ENCODE measurements at places on chromosomes 12 and 14.

- peaks cover 76% of the 10 kb centered on the region for H3K27me3 ChIP-seq
- H3K4me1 ChIP-seq, result no peaks in the 10 kb centered on the region
- H3K36me3 ChIP-seq, result no peaks in the 10 kb centered on the region
- H3K4me3 ChIP-seq, result no peak overlapping the region
Observed at GRCh38 chr12:111269718-111270117, 99.2 kb downstream of the PHETA1 start.

DNA sequence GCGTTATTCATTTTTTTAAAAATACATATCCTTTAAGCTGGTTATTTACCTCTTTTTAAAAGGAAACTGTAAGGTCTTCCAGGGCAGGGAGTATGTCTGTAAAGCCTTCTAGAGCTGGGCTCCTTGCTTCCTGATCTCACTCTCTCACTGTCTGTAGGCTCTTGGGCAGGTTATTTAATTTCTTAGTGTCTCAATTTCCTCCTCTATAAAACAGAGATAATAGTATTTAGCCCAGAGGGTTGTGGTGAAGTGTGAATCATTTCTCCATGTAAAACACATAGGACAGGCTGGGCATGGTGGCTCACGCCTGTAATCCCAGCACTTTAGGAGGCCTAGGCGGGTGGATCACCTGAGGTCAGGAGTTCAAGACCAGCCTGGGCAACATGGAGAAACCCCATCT lies 25.9 kb upstream of the LTA4H start:
- no peaks in the 10 kb centered on the region for H3K27me3 ChIP-seq
- no peak overlapping the region for H3K4me3 ChIP-seq
- H3K36me3 ChIP-seq, result no peaks in the 10 kb centered on the region
- DNase-seq, result no peak
- H3K4me1 ChIP-seq, result no peaks in the 10 kb centered on the region
- H3K27ac ChIP-seq, result no peak overlapping the region

DNA sequence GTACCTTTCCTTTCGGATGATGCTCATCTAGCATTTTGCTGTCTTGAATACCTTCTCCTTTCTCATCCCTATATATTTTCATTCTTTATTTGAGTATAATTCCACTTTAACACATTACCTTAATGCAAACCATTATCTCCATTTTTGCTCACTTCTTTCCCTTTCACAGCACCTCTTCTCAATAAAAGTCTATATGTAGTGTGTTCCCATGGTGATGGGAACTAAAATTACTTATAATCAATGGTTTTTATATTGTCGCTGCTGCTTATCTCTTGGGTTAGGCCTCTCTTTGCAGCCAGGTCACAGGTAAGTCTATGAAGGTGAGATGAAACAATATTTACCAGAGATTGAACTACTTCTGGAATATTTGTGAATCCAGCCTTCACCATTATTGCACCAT lies 121.6 kb upstream of the FGD4 start:
- H3K4me3 ChIP-seq, result no peak overlapping the region
- H3K36me3 ChIP-seq, result peaks cover 4% of the 10 kb centered on the region
- no peak overlapping the region for H3K27ac ChIP-seq
- no peak for DNase-seq
- peaks cover 7% of the 10 kb centered on the region for H3K4me1 ChIP-seq

GRCh38 chr12:123850246-123851134 lies 88.4 kb downstream of the DNAH10 start:
- H3K27me3 ChIP-seq, result peaks cover 31% of the 10 kb centered on the region
- H3K4me1 ChIP-seq, result no peaks in the 10 kb centered on the region
- no peak overlapping the region for H3K27ac ChIP-seq
- no peaks in the 10 kb centered on the region for H3K36me3 ChIP-seq
- H3K4me3 ChIP-seq, result no peak overlapping the region
- DNase-seq, result no peak

DNA sequence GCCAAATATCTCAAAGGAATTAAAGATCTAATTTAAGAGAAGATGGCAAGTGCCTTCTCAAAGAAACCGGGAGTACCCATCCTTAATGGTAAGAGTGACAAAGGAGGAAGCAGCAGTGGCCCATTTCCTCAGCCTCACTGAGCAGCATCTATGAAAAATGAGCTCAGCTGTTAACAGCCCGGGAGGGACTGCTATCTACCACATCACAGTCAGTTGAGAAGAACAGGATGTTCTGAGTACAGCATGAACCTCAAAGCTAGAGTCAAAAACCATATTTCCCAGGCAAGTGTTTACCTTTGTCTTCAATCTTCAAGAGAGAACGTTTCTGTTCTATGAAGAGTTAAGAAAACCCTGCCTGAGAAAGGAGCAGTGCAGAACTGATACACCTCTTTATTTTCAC lies 115.0 kb downstream of the BTG1 start:
- H3K36me3 ChIP-seq, result no peaks in the 10 kb centered on the region
- H3K4me3 ChIP-seq, result no peak overlapping the region
- no peak overlapping the region for H3K27ac ChIP-seq
- H3K4me1 ChIP-seq, result peaks cover 2% of the 10 kb centered on the region

GRCh38 chr14:72315714-72316113 lies 383.5 kb downstream of the RGS6 start:
- H3K27me3 ChIP-seq, result peaks cover 3% of the 10 kb centered on the region
- no peak overlapping the region for H3K4me3 ChIP-seq
- H3K27ac ChIP-seq, result no peak overlapping the region
- H3K4me1 ChIP-seq, result no peaks in the 10 kb centered on the region

DNA sequence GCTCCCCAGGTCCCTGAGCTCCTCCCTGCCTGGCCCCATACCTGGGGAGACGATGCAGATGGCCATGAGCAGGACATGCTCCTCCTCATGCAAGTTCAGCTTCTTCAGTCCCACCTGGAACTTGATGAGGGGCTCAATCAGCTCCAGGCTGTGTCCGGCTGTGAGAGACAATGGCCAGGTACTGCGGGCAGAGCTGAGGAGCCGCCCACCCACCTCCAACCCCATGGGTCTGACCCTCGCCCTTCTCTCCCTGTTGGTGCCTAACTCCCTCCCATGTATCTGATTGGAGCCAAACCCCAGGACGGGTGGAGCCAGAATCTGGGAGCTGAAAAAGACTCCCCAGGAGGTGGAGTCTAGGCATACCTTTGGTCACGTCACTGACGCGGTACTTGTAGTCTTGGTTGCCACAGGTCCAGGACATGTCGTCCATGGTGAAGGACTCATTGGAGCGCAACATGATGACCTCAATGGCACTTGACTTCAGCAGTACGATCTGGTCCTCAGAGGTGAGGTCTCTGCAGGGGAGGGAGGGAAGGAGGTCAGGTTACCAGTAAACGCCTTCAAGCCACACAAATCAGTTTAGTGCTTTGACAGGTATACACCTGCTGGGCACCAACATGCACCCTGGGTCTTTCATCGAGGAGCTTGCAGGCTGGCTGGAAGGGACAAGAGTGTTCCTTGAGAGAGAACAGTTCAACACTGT lies 26.7 kb upstream of the HDAC7 start:
- H3K4me1 ChIP-seq, result peaks cover 16% of the 10 kb centered on the region
- DNase-seq, result no peak
- H3K27me3 ChIP-seq, result no peaks in the 10 kb centered on the region
- H3K27ac ChIP-seq, result no peak overlapping the region
- peaks cover 13% of the 10 kb centered on the region for H3K36me3 ChIP-seq
- no peak overlapping the region for H3K4me3 ChIP-seq

DNA sequence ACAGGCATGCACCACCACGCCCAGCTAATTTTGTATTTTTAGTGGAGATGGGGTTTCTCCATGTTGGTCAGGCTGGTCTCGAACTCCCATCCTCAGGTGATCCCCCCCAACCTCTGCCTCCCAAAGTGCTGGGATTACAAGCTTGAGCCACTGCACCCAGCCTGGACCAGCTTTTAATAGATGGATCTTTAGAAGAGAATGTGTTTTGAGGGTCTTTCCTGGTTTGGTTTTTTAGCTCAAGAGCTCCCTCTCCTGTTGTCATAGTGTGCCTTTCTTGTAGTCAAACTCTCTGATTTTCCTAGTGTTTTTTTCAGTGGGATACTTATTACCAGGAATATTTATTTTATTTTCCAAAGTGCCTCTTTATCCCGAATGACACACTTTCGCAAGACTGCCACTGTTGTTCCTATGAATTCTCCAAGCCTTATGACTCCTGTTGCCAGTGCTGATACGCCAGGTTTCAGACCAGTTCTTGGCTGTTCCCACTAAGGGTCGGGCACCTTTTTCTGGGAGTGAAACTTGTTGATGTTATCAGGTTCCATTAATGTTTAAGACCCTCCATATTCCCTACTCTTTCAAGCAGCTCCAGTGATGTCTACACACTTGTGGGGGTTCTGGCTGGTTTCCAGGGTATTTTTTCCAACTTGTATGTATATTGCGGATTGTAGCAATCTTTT lies 31.5 kb upstream of the LIMA1 start:
- H3K27me3 ChIP-seq, result no peaks in the 10 kb centered on the region
- peak; percentile 71 for DNase-seq
- peaks cover 3% of the 10 kb centered on the region for H3K4me1 ChIP-seq
- H3K27ac ChIP-seq, result no peak overlapping the region

DNA sequence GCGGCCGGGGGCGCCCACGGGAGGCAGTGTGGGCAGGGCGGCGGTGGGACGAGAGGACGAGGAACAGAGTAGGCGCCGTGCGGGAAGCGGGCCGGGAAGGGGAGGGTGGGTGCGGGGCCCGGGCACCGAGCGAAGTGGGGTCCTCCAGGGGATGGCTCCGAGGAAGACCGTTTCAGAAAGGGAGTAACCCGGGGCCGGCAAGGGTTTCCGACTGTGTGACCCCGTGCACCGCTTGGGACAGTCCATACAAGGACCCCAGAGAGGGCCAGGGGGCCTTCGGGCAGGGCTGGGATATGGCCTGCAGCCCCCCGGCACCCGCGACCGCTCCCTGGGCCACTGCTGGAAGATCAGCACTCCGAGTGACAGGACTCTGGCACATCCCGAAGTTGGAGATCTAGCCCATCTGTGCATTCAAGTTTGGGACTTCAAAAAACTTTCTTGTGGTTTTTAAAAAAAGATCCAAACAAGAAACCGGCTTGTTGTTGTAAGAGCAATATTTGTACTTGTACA lies 448 bp downstream of the TSPAN9 start:
- H3K4me1 ChIP-seq, result peaks cover 9% of the 10 kb centered on the region
- peak; percentile 50 for DNase-seq
- no peaks in the 10 kb centered on the region for H3K27me3 ChIP-seq
- no peak overlapping the region for H3K27ac ChIP-seq
- H3K4me3 ChIP-seq, result peak overlapping the region; percentile 88
- H3K36me3 ChIP-seq, result no peaks in the 10 kb centered on the region

GRCh38 chr12:62891805-62892549 lies 43.0 kb downstream of the PPM1H start:
- no peak overlapping the region for H3K4me3 ChIP-seq
- no peaks in the 10 kb centered on the region for H3K36me3 ChIP-seq
- H3K4me1 ChIP-seq, result peaks cover 4% of the 10 kb centered on the region
- H3K27me3 ChIP-seq, result no peaks in the 10 kb centered on the region
- no peak for DNase-seq

GRCh38 chr14:45798659-45799058 lies 545.7 kb upstream of the MIS18BP1 start:
- H3K4me1 ChIP-seq, result no peaks in the 10 kb centered on the region
- H3K4me3 ChIP-seq, result no peak overlapping the region
- no peaks in the 10 kb centered on the region for H3K36me3 ChIP-seq
- H3K27ac ChIP-seq, result no peak overlapping the region
- DNase-seq, result no peak

- no peak for DNase-seq
- H3K4me1 ChIP-seq, result peaks cover 2% of the 10 kb centered on the region
- no peak overlapping the region for H3K27ac ChIP-seq
Observed at GRCh38 chr14:59295951-59296350, 107.5 kb downstream of the DAAM1 start.

DNA sequence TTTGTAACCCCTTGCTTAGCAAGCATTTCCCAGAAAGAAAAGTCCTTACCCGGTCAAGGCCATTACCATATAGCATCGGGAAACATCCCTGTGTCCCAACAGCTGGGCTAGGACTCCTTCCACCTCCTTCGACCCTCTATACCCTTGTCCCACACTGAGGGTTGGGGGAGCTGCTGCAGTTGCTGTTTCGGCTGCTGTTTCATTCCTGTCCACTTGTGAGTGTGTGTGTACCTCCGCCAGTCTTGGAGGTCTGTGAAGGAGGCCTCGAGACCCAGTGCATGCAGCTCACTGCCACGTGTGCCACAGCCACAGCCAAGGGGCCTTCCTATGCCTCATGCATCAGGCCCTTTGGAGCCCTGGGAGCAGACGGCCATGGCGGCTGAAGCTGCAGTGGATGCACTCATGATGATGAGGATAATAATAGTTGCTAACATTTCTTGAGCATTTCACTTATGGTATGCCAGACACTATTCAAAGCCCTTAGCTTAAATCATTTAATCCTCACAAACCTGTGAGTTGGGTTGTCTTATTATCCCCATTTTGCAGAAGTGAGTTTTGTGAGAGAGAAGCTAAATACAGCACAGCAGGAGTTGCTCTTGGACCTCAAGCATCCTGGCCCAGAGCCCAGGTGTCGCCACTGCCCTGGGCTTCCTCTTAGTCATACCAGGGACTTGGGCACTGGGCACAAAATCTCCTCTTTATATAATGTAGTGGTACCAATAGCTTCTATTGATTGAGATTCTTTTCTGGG lies 156.5 kb downstream of the PRKCH start:
- no peak overlapping the region for H3K27ac ChIP-seq
- peaks cover 6% of the 10 kb centered on the region for H3K4me1 ChIP-seq
- H3K36me3 ChIP-seq, result no peaks in the 10 kb centered on the region
- no peaks in the 10 kb centered on the region for H3K27me3 ChIP-seq

DNA sequence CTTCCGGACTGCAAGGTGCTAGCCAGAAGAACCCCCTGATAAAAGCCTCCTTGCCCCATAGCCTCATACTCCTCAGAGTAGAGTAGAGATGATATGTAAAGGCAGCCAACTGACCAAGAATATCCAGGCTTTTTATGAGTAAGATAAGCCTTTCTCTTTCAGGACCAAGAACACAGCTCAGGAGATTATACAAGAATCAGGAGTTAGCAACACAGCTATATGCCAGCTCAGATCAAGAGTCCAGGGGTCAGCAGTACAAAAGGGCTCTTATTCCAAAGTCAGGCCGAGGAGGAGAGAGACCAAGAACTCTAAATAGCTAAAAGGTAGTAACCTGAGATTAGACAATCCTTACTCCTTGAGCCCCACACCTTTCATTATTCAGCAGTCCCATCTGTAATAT lies 135.3 kb downstream of the BTG1 start:
- DNase-seq, result no peak
- no peak overlapping the region for H3K27ac ChIP-seq
- H3K4me3 ChIP-seq, result no peak overlapping the region
- H3K27me3 ChIP-seq, result no peaks in the 10 kb centered on the region

GRCh38 chr12:128715485-128715884 lies 108.3 kb downstream of the SLC15A4 start:
- H3K27me3 ChIP-seq, result no peaks in the 10 kb centered on the region
- no peak overlapping the region for H3K4me3 ChIP-seq
- DNase-seq, result no peak

GRCh38 chr12:85568395-85569103 lies 267.7 kb downstream of the RASSF9 start:
- no peak for DNase-seq
- H3K27ac ChIP-seq, result no peak overlapping the region
- H3K36me3 ChIP-seq, result no peaks in the 10 kb centered on the region
- no peaks in the 10 kb centered on the region for H3K4me1 ChIP-seq
- H3K4me3 ChIP-seq, result no peak overlapping the region

- peak; percentile 99 for DNase-seq
- peaks cover 9% of the 10 kb centered on the region for H3K4me1 ChIP-seq
- peak within 1 kb of the TSS; percentile 99 for H3K27ac ChIP-seq
- H3K27me3 ChIP-seq, result no peaks in the 10 kb centered on the region
Observed at GRCh38 chr14:24232121-24232644, at the start of gene NEDD8. NEDD8 (minus strand) TSS chr14:24232367; CDS start chr14:24232267, 100 bp downstream.

GRCh38 chr14:77458249-77458950 lies 507 bp downstream of the AHSA1 start:
- H3K4me1 ChIP-seq, result peaks cover 2% of the 10 kb centered on the region
- no peaks in the 10 kb centered on the region for H3K27me3 ChIP-seq
- H3K4me3 ChIP-seq, result peak overlapping the region; percentile 97
- DNase-seq, result peak; percentile 63
- peaks cover 19% of the 10 kb centered on the region for H3K36me3 ChIP-seq

All from mesenchymal stem cell (in vitro differentiated cells and primary cell).